ENCODE measurements at places on chromosomes 6 and 20.

GRCh38 chr6:20309186-20309585 lies 92.5 kb upstream of the E2F3 start:
- no peak for DNase-seq

GRCh38 chr6:63573899-63574553 lies 1.7 kb downstream of the LOC128125822 start:
- no peak for DNase-seq

DNA sequence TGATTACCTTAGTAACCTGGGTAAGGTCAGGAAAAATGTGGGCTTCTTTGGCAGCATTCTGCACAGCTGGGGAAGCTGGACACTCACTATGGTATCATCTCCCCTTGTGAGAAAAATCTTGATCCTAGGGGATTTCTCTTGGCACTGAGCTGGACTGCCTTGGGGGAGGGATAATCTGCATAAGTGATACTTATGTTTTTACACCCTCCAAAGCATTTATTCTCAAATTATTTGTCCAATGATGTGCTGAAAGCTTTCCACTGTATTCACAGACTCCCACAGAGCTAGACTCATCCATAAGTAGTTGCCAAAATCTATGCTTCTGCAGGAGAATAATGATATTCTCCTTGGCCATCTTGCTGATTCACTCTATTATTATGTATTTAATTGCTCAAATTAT lies 121.5 kb upstream of the CNR1 start:
- DNase-seq = no peak

DNA sequence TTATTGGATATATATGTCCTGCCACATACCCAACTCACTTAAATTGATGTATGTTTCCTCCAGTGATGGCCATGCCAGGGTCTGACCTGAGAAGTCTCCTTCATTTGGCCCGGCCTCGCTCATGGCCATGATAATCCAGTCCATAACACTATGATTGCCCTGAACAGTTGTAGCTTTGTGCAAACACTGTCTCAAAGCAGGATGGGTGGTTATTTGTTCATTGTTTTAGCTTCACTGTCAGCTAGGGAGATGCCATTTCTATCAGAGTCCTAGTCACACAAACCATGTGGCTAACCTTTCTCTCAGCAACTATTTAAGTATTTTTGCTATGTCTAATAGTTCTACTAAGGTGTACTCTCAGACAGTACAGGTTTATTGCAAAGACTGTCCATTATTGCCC lies 47.6 kb upstream of the ZNF337 start:
- no peak for DNase-seq

All from anterior cingulate cortex (tissue), 58 donors.